Aorta (tissue), 5 donors: ENCODE measurements at places on chromosomes 2 and 18. TPM values are rescaled to one million over a fixed set of nuclear protein-coding genes. Genes with fewer than 3 reads are reported as not detected.

- no peak overlapping the region for H3K4me3 ChIP-seq
- DNase-seq = no peak
- H3K4me1 ChIP-seq = peaks cover 8% of the 10 kb centered on the region
- no peaks in the 10 kb centered on the region for H3K36me3 ChIP-seq
- H3K27me3 ChIP-seq = no peaks in the 10 kb centered on the region
- H3K27ac ChIP-seq = no peak overlapping the region
These were observed 110.2 kb upstream of the THOC1 start for GRCh38 chr18:378079-378478.

The YPEL5 gene
- 101 TPM for total RNA-seq

DNA sequence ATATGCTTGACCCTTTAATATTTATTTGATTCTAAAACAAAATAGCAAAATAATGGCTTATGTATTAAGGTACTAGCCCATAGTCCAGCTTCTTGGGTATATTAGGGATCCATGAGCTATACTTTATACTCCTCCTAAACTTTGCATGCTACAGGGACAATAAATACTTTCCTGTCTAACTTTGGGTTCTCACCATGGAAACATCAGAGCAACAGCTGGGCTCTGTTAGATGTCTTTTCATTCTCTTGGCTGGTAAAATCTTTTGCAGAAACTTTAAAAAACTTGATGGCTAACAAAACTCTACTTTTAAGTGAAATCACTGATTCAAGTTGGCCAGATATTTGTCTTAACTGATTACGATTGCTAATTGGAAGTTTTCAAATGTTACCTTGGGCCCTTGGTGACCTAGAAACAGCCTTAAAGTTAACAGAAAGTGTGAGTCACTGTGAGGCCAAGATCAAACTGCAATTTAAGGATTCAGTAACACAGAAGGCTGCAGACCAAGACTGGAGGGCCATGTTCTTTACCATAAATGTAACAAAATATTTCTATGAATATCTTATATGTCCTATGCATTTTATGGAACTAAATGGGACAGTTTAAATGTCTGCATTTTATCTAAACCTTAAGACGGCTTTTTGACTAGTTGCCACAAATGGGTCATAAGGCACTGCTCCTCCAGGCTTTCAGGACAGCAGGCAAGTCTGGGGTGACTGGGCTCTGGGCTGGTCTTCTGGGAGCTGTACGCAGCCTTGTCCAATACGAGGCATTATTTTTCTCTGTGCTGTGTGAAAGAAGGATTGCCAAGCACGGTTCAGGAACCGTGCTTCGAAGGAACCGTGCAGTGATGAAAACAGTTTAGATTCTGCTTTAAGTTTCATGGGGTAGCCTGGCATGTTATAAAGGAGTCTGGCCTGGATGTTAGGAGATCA lies 188.5 kb downstream of the TPGS2 start:
- H3K4me1 ChIP-seq = peaks cover 2% of the 10 kb centered on the region
- DNase-seq = no peak
- H3K4me3 ChIP-seq = no peak overlapping the region
- H3K27ac ChIP-seq = peak overlapping the region; percentile 77
- H3K27me3 ChIP-seq = no peaks in the 10 kb centered on the region
- H3K36me3 ChIP-seq = no peaks in the 10 kb centered on the region

- H3K27ac ChIP-seq = no peak overlapping the region
- DNase-seq = no peak
- H3K27me3 ChIP-seq = no peaks in the 10 kb centered on the region
- no peaks in the 10 kb centered on the region for H3K36me3 ChIP-seq
- H3K4me3 ChIP-seq = no peak overlapping the region
These were observed 46.8 kb downstream of the LIPG start for GRCh38 chr18:49608366-49609255.

The PLEKHH2 gene
- 38.0 TPM for total RNA-seq

The DCDC2C gene
- total RNA-seq = not detected

The LYG2 gene
- not detected for total RNA-seq

- no peak overlapping the region for H3K4me3 ChIP-seq
- H3K4me1 ChIP-seq = no peaks in the 10 kb centered on the region
- H3K27me3 ChIP-seq = no peaks in the 10 kb centered on the region
These were observed 350.4 kb upstream of the ZC3H15 start for GRCh38 chr2:186135686-186136085.

The RAMP1 gene
- 109 TPM for total RNA-seq

DNA sequence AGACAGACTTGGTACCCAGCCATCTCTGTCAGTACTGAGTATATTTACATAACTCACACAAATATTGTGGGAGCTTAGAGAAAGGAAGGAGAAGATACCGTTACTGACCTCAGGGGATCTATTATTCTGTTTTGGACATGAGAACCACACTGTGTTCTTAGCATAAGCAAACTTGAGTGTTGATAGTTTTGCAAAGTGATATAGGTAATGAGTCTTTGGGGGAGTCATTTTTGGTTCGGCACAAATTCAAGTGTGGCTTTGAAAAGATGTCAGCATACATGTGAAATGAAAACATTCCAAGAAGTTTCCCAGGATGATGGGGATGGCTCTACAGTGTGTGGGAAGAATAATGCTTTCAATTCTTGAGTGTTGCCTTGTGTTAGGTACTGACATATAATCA lies 24.1 kb downstream of the SMARCAL1 start:
- peaks cover 2% of the 10 kb centered on the region for H3K36me3 ChIP-seq
- DNase-seq = no peak
- H3K4me1 ChIP-seq = no peaks in the 10 kb centered on the region

GRCh38 chr2:241982706-241983570 lies 113.4 kb downstream of the RTP5 start:
- no peak overlapping the region for H3K27ac ChIP-seq
- no peaks in the 10 kb centered on the region for H3K4me1 ChIP-seq
- no peaks in the 10 kb centered on the region for H3K27me3 ChIP-seq
- DNase-seq = no peak

The IL36RN gene
- not detected for total RNA-seq

DNA sequence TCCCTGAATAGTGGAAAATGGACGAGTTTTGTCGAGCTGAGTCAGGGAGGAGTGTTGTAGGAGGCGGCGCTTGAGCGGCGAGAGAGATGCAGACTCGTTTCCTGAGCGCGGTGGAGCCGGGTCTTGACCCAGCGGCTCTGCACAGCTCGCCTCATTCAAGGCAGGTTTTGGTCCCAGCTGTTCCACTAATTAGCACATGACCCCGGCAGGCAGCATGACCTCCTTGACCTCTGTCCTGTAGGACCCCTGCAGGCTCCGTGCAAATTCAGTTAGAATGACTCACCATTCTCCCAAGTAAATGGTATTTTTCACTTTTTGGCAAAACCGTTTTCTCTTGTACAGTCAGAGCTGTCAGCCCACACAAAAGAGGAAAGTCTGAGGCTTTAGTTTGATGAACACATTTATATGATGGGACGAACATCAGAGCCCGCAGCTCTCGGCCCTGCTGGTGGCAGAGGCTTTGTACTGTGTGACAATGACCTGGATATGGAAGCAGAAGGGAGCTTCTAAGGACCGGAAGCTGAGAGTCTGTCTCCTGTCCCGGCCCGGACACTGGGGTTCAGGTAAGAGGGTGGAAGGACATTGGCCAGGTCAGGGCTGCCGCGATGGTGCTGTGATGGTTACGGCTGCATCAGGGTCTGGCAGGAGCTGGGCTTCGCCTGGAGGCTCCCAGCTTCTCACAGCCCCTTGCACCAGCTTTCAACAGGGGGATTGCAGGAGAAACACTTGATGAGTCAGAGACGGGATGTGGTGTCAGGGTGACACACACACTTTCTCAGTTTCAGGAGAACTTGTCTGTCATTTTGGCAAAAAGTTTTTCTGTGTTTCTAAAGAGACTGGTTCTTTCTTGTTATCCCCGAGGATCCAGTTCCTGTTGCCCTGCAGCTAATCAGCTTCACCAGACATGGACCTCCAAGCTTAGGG lies 29.9 kb upstream of the ALKAL2 start:
- no peak overlapping the region for H3K4me3 ChIP-seq
- H3K27ac ChIP-seq = no peak overlapping the region
- no peaks in the 10 kb centered on the region for H3K27me3 ChIP-seq
- no peaks in the 10 kb centered on the region for H3K4me1 ChIP-seq
- DNase-seq = no peak
- H3K36me3 ChIP-seq = no peaks in the 10 kb centered on the region

GRCh38 chr2:155250800-155251199 lies 552.3 kb downstream of the KCNJ3 start:
- H3K4me3 ChIP-seq = no peak overlapping the region
- H3K36me3 ChIP-seq = no peaks in the 10 kb centered on the region
- no peak overlapping the region for H3K27ac ChIP-seq
- no peaks in the 10 kb centered on the region for H3K4me1 ChIP-seq
- no peaks in the 10 kb centered on the region for H3K27me3 ChIP-seq
- no peak for DNase-seq

The TRABD2A gene
- 2.2 TPM for total RNA-seq

DNA sequence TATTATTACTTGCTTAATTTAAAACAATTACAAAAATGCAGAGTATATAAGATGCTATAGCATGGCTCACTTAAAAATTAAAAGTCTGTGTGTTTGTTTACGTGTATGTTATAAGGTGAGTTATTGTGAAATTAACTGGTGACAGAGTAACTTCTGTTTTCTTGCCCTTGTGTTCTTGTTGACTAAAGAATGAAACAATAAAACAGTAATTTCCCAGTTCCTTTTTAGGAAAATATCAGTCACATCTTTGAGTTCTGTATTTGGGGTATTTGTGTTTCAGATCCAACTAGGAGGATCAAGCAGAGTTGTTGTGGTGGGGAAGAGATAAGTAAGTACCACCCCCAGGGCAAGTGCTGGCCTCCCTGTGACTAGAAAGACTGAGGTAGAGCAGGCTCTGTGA lies 143.6 kb downstream of the CCDC148 start:
- no peaks in the 10 kb centered on the region for H3K36me3 ChIP-seq
- no peak for DNase-seq
- no peaks in the 10 kb centered on the region for H3K27me3 ChIP-seq
- no peak overlapping the region for H3K27ac ChIP-seq
- H3K4me3 ChIP-seq = no peak overlapping the region

GRCh38 chr2:100107440-100107839 lies 35.0 kb downstream of the AFF3 start:
- H3K36me3 ChIP-seq = no peaks in the 10 kb centered on the region
- no peak for DNase-seq
- no peak overlapping the region for H3K4me3 ChIP-seq
- H3K27me3 ChIP-seq = no peaks in the 10 kb centered on the region

The ZBTB7C gene
- 22.4 TPM for total RNA-seq

GRCh38 chr2:238728330-238729260 lies 119.3 kb upstream of the TWIST2 start:
- peak; percentile 74 for DNase-seq
- no peaks in the 10 kb centered on the region for H3K27me3 ChIP-seq
- no peaks in the 10 kb centered on the region for H3K36me3 ChIP-seq
- peaks cover 2% of the 10 kb centered on the region for H3K4me1 ChIP-seq
- H3K4me3 ChIP-seq = no peak overlapping the region

- H3K4me3 ChIP-seq = no peak overlapping the region
- no peak for DNase-seq
- H3K27ac ChIP-seq = no peak overlapping the region
- H3K27me3 ChIP-seq = no peaks in the 10 kb centered on the region
These were observed 179.5 kb downstream of the GULP1 start for GRCh38 chr2:188471166-188471565.

GRCh38 chr2:111679202-111679601 lies 204.8 kb downstream of the ANAPC1 start:
- DNase-seq = no peak
- H3K36me3 ChIP-seq = no peaks in the 10 kb centered on the region
- H3K4me3 ChIP-seq = no peak overlapping the region
- H3K27me3 ChIP-seq = no peaks in the 10 kb centered on the region
- no peak overlapping the region for H3K27ac ChIP-seq

DNA sequence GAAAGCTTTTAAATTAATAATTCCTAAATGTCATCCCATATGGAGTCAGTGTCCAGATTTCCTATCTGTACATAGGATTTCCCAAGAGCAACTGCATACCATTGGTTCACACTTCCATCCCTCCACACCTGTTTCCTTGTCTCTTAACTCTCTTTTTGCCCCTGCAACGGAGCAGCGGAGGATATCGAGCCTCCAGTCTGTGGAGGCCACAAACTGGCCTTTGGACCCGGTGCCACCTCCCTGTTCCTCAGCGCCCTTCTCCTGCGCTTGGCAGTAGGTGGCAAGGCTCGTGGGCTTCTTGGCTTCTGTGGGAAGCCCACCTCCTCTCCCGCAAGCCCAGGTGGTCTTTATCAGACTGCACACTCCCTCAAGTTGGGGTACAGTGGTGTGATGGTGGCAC lies 23.8 kb upstream of the STK25 start:
- H3K4me1 ChIP-seq = no peaks in the 10 kb centered on the region
- H3K27me3 ChIP-seq = no peaks in the 10 kb centered on the region
- DNase-seq = no peak
- H3K4me3 ChIP-seq = no peak overlapping the region

DNA sequence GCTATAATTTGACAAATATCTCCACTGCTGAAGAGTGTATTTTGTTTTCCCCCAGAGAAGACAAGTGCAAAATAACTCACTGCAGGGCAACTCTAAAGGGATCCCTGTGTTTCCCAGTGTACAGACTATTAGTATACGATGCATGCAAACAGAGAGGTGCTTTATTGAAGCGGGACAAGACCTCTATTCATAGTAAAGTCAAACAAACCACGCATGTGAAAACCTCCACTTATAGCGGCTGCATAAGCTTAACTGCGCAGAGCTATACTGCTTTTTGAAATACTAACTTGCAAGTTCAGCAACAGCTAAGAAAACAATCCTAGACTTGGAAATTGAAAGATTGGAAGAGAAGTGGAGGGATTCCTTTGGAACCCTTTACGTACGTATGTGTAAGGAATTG lies 15.6 kb downstream of the RNF144A start:
- H3K4me1 ChIP-seq = no peaks in the 10 kb centered on the region
- H3K36me3 ChIP-seq = no peaks in the 10 kb centered on the region
- H3K27ac ChIP-seq = no peak overlapping the region
- H3K4me3 ChIP-seq = no peak overlapping the region
- DNase-seq = no peak

- H3K27me3 ChIP-seq = no peaks in the 10 kb centered on the region
- H3K27ac ChIP-seq = no peak overlapping the region
- H3K36me3 ChIP-seq = no peaks in the 10 kb centered on the region
- no peak for DNase-seq
These were observed 66.8 kb downstream of the ABCA12 start for GRCh38 chr2:215071676-215072075.

DNA sequence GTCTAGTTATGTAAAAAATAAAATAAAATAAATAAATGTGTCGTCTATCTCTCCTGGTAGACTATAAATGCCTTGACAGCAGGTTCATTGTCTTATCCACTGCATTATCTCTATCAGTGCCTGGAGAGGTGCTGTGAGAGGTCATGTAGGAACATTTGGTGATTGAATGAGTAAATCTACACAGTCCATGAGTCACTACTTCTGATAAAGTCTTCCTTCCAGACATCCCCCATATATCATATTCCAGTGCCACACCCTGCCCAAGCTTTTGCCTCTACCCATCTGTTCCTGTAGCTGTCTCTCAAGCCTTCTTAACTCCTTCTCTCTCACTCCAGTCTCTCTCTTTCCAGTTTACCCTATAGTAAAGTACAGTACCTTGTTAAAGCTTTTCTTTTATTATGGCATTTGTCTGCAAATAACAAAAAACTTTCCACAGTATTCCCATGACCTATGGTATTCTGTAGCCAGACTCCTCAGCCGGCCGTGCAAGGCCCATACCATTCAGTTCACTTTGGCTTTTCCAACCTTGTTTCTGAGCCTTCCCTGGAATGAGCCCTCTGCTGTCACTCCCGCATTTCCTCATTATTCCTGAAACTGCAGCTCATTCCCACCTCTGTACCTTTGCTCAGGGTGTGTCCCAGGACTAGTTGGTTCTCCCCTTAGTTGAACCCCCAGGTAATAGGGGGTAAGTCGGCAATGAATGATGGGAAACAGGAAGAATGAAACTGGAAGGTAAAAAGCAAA lies 37.5 kb downstream of the ANXA4 start:
- H3K27me3 ChIP-seq = no peaks in the 10 kb centered on the region
- DNase-seq = no peak
- H3K36me3 ChIP-seq = no peaks in the 10 kb centered on the region
- no peak overlapping the region for H3K27ac ChIP-seq
- H3K4me3 ChIP-seq = no peak overlapping the region
